Activated T-cell treated with anti-CD3 and anti-CD28 coated beads, Interleukin-2, amount 50 U/mL, for 48 hours (primary cell): ENCODE measurements at places on chromosomes 1 and 21.

DNA sequence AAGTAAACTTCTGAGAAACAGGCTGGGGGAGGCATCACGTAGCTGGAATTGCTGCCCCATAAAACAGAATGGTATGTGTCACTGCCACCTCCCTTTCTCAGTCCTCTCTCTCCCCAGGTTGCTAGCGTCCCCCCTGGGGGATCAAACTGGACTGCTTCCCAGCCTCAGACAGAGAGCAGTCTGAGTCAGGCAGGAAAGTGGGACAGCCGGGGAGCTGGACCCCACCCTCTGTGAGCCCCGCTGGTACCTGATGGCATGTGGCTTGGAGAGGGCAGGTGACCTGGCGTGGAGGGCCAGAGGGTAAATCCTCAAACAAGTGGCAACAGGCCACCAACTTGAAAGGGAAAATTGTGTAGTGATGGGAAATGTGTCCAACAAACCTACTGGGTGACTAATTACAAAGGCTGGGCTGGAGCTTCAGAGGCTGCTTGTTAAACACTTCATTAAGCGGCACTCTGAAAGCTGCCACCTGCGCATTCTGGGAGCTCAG is 1.0 kb upstream of the SFN start:
- no peak for DNase-seq

- peak; percentile 50 for DNase-seq
These were observed 650 bp downstream of the VANGL1 start for GRCh38 chr1:115642168-115643072.

GRCh38 chr1:17839641-17840196 is 84.6 kb downstream of the ACTL8 start:
- DNase-seq, result no peak

DNA sequence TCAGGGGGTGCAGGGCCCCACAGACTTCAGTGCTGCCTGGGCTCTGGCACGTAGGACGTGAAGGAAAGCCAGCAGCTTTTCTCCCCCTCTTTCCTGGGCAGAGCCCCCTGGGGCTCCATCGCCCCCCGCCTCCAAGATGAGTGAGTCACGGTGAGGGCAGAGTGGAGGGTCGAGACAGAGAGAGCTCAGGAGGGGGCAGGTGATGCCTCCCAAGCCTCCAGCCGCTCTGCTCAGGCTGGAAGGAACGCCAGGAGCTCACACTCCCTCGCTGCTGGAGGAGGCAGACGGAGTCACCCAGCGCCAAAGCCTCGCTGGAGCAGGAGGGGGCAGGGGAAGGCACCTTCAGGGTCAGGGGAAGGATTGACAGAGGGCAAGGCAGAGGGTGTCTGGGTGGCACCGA is 119.5 kb downstream of the CASZ1 start:
- DNase-seq, result no peak

- DNase-seq, result peak; percentile 11
These were observed 35.7 kb downstream of the TTC39A start for GRCh38 chr1:51294566-51295184.

- DNase-seq, result no peak
These were observed 58.2 kb downstream of the MRPS6 start for GRCh38 chr21:34131586-34131985.

DNA sequence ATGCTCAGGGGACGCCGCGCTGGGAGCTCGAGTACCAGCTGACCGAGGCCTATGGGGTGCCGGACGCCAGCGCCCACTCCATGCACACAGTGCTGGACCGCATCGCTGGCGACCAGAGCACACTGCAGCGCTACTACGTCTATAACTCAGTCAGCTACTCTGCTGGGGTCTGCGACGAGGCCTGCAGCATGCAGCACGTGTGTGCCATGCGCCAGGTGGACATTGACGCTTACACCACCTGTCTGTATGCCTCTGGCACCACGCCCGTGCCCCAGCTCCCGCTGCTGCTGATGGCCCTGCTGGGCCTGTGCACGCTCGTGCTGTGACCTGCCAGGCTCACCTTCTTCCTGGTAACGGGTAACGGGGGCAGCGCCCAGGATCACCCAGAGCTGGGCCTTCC is 1.3 kb upstream of the XKR8 start:
- no peak for DNase-seq

GRCh38 chr1:79657951-79658658 is 651.6 kb upstream of the ADGRL4 start:
- DNase-seq, result no peak

GRCh38 chr1:63810936-63811469 is 37.2 kb downstream of the ROR1 start:
- DNase-seq, result no peak

DNA sequence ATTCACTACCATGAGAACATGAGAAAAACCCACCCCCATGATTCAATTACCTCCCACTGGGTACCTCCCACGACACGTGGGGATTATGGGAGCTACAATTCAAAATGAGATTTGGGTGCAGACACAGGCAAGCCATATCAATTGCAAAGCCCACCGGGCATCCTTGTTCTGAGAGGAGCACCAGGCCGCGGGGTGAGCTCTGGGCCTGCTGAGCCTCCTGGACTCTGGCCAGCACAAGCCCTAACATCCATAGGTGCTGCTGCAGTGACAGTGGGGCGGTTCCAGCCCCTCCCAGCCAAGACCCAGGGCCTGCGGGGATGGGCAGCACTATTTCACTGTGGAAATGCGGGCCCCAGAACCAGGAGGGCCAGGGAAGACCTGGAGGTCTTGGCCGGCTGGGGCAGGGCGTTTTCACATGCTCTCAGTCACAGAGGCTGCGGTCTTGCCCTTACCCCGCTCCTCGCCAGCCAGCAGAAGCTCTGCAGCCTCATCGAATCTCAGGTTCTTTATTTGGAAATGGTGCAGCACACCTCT is 103.8 kb downstream of the PCBP3 start:
- no peak for DNase-seq

DNA sequence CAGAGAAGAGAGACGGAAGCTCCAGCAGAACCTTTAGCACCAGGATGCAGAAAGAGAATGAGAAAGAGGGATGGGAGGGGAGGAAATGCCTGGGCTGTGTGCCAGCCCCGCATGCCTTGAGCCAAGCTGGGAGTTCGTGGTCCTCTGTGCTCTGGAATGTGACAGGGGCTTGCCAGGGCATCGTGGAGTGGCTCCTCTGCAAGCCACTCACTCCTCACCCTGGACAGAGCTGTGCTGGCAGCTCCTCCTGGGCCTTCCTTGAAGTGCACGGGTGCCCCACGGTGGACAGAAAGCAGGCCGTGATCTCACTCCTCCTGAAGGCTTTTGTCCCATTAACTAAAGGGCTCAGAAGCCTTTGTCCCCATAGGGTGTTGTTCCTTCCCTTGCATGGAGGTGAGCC is 34.8 kb upstream of the PRELP start:
- DNase-seq, result no peak

DNA sequence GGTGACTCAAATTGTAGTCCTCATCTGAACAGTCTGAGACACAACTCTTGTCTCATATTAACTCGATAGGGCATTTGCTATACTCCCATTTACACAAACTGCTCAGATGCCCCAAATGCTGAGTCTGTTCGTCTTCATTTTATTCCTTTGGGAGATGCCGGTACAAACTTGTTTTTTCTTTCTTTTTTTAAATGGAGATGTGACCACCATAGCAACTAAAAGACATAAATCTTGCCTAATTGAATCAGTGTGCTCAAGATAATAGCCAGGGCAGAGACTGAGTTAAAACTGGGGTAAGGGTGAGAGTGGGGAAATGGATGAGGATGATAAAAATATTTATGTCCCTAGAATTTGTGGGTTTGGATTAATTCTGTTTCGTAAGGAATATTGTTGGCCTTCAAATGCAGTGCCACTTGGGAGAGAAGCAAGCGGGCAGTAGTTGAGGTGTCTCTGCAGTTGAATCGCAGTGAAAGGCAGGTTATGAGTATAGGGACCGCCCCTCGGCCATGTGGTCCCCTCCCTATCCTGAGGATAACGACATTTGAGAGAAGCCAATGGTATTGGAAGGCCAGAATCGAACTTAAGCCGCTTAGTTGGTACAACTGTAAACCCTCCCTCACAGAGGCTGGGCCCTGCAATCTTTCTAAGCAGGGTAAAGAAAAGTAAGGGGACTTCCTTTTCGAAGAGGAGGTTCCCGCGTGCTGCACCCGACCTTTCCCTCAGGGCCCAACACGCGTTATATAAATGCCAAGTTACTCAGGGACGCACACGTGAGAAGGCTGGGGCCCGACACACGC is 859 bp upstream of the LRRC8B start:
- DNase-seq, result no peak

GRCh38 chr21:38817371-38818324 is 11.9 kb downstream of the ETS2 start:
- no peak for DNase-seq

DNA sequence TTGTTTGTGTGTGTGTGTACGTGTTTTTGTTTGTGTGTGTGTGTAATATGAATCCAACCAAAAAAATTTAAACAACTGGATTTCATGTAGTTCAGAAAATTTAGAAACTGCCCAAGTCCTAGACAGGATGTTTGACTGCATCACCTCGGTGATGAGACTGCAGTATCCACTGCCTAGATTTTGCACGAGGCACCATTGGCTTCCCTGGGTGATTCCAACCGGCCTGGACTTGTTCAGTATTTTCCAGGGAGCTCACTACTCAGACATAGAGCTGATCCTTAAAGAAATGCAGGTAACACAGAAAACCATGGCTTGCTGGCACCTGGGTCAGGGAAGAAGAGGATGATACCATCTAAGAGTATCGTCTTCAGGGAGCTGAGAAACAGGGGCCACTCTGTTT is 18.2 kb upstream of the KCNK2 start:
- no peak for DNase-seq

GRCh38 chr1:42524330-42524729 is 61.2 kb downstream of the CCDC30 start:
- no peak for DNase-seq

- no peak for DNase-seq
These were observed 160.4 kb downstream of the DSCAM start for GRCh38 chr21:40686526-40686925.

DNA sequence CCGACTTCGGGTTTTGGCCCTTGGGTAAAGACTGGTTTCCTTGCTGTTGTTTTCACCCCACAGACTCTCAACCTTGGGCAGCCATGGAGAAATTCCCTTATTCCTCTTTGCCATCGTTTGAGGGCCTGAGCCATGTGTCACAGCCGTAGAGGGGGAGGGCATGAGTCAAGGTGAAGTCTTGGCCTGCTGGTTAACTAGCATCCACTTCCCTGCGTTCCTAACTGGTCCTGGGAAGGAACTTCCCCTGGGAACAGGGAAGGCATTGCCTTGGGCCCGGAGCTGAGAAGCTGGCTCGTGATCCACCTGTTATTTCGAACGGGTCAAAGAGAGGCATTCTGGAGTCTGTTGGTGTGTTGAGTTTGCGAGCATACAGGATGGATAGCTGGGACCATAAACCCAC is 464.9 kb downstream of the CAMTA1 start:
- DNase-seq, result no peak

GRCh38 chr1:210755991-210756659 is 377.8 kb downstream of the KCNH1 start:
- no peak for DNase-seq

DNA sequence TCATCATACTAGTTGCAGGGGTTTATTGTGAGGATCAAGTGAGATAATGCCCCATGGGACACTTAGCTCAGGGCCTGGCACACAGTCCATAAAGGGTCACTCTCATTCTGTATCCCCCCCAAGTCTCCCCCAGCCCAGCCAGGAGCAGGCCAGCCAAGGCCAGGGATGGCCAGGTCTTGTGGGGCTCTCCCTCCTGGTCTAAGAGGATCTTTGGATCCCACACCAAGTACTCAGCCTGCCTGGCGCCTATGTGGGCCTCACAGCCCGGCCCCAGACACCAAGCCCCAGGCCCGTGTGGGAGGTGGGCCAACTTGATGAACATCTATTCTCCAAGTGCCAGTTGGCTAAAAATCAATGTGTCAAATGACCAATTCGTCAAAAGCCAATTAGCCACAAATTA is 117.8 kb downstream of the GLIS1 start:
- no peak for DNase-seq

- DNase-seq, result no peak
These were observed 13.7 kb downstream of the MTARC2 start for GRCh38 chr1:220761688-220762427.

GRCh38 chr1:167524651-167525050 is 6.3 kb upstream of the CD247 start:
- no peak for DNase-seq

GRCh38 chr1:81689531-81689941 is 111.2 kb upstream of the ADGRL2 start:
- no peak for DNase-seq

DNA sequence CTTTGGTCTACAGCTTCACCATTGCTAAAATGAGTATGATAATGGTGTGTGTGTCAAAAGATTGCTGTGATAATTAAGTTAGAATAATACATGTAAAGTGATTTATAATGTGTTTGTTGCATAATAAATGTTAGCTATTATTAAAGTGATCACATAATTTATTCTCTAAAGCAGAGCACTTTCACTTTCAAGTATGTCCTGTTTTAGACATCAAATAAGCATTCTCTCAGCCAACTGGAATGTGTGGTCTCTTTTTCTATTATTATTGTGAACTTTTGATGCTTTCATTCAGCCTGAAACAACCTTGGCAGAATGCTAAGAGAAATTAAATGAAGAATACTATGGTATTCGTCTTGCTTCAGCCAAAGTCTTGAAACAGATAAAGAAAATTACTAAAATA is 102.8 kb upstream of the COL11A1 start:
- no peak for DNase-seq
